ENCODE measurements at places on chromosomes 6 and 20. TPM values are rescaled to one million over a fixed set of nuclear protein-coding genes. Genes with fewer than 3 reads are reported as not detected.

RBM24 gene
- 0.45 TPM for total RNA-seq

TMEM217 gene
- total RNA-seq, result 2.0 TPM

PRRT1 gene
- total RNA-seq, result 4.5 TPM

DNA sequence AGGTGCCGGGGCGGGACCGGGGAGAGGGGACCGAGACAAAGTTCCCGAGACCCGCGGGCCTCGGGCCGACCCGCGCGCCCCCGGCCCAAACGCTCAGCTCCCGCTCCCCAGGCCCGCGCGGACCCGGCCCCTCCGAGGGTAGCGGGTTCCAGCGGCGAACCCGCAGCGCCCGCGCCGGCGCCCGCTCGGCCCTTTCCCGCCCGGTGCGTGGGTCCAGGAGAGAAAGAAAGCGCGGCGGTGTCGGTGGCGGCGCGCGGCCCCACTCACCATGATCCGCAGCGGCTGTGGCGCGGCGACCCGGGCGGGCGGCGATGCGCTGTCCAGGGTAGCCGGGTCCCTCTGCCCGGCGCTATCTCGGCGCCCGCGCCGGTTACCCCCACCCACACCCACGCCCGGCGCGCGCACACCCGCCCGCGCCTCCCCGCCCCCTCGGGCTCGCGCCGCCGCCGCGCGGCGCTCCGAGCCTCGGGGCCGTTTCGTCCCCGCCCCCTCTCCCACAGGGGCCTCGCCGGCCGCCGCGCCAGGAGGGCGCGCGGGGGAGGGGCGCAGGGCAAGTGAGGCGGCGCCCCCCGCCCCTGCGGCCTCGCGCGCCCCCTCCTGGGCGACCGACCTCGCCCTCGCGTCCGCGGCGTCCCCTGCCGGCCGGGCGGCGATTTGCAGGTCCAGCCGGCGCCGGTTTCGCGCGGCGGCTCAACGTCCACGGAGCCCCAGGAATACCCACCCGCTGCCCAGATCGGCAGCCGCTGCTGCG, at the start of gene ELOVL2:
Gene ELOVL2 (minus strand): TSS at position 345 of the 751 bp plus-strand sequence. CDS start 75 bp downstream, at position 270.
- peaks cover 17% of the 10 kb centered on the region for H3K4me1 ChIP-seq
- H3K27ac ChIP-seq, result no peak within 1 kb of the TSS
- peaks cover 54% of the 10 kb centered on the region for H3K27me3 ChIP-seq
- H3K36me3 ChIP-seq, result no peaks in the 10 kb centered on the region

GRCh38 chr6:56486681-56487080, 156.0 kb downstream of the DST start:
- H3K27me3 ChIP-seq, result no peaks in the 10 kb centered on the region
- peaks cover 25% of the 10 kb centered on the region for H3K4me1 ChIP-seq
- peak overlapping the region; percentile 62 for H3K27ac ChIP-seq
- H3K4me3 ChIP-seq, result no peak overlapping the region
- peaks cover 48% of the 10 kb centered on the region for H3K36me3 ChIP-seq
- no peak for DNase-seq

GRCh38 chr6:56400273-56400672, 152.9 kb upstream of the COL21A1 start:
- peaks cover 14% of the 10 kb centered on the region for H3K4me1 ChIP-seq
- no peak overlapping the region for H3K27ac ChIP-seq
- DNase-seq, result no peak
- no peaks in the 10 kb centered on the region for H3K27me3 ChIP-seq
- H3K4me3 ChIP-seq, result no peak overlapping the region

DNA sequence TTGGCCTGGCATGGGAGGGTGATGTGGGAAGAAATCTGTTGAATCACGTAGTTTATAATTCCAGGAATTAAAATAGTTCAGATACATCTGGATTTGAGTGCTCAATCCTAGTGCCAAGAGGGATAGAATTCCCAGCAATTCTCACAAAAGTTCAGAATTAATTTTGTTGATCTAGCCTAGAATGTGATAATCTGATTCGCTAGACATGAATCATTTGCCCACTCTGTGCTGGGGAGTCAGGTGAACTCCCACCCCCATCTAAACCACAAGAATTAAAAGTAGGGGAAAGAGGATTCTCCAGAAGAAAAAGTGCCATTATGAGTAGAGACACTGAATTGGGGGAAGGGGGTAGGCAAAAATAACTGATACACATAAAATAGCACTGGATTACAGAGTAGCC, 85.0 kb downstream of the LIN28B start:
- H3K27me3 ChIP-seq, result no peaks in the 10 kb centered on the region
- peaks cover 30% of the 10 kb centered on the region for H3K4me1 ChIP-seq
- no peak overlapping the region for H3K4me3 ChIP-seq
- H3K36me3 ChIP-seq, result peaks cover 7% of the 10 kb centered on the region

DNA sequence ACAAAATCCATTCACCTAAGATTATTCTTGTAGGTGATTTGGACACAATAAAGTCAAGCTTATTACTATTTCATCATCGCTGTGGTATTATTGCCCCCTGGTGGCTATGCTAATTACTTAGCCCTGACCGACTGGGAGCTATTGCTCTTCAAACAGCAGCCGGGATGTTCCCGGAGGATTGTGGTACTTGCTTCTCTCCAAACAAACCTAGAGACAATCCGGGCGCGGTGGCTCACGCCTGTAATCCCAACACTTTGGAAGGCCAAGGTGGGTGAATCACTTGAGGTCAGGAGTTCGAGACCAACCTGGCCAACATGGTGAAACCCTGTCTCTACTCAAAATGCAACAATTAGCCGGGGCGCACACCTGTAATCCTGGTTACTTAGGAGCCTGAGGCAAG, 15.4 kb upstream of the STMND1 start:
- H3K27me3 ChIP-seq, result peaks cover 3% of the 10 kb centered on the region
- no peak overlapping the region for H3K27ac ChIP-seq
- peak; percentile 51 for DNase-seq
- no peaks in the 10 kb centered on the region for H3K4me1 ChIP-seq
- peaks cover 2% of the 10 kb centered on the region for H3K36me3 ChIP-seq
- H3K4me3 ChIP-seq, result no peak overlapping the region

DNA sequence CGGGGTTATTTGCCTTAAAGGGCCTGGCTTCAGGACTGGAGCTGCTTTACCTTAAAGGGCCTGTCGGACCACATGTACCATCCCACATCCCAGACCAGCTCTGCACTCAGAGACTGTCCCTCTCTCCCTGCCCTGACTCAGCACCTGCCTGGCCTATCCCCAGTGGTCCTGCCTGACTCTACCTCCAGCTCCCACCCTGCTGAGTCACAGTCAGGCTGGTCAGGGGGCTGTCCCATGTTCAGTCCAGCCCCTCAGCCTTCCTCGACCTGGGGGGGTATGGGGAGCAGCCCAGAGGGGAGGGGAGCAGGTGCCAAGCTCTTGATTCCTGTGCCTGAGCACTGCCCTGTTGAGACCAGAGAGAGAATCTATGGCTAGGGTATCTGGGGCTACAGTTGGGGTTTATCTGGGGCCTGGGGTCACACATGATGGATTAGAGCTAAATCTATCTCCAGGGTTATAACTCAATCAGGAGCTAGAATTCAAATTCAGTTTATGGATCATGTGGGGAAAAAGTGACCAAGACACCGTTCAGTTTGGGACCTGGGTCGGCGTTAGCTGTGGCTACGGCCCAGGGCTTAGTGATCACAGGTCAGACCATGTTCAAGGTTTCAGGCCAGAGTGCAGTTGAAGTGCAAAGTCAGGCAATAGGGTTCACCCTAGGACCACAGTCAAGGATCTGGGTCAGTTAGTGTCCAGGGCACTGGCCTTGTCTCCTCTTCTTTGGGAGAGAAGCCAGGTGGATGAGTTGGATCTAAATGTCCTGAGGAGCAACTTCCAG, 9.4 kb upstream of the TRIB3 start:
- no peaks in the 10 kb centered on the region for H3K27me3 ChIP-seq
- no peak overlapping the region for H3K4me3 ChIP-seq
- peak overlapping the region; percentile 72 for H3K27ac ChIP-seq
- no peak for DNase-seq
- peaks cover 37% of the 10 kb centered on the region for H3K4me1 ChIP-seq

DNA sequence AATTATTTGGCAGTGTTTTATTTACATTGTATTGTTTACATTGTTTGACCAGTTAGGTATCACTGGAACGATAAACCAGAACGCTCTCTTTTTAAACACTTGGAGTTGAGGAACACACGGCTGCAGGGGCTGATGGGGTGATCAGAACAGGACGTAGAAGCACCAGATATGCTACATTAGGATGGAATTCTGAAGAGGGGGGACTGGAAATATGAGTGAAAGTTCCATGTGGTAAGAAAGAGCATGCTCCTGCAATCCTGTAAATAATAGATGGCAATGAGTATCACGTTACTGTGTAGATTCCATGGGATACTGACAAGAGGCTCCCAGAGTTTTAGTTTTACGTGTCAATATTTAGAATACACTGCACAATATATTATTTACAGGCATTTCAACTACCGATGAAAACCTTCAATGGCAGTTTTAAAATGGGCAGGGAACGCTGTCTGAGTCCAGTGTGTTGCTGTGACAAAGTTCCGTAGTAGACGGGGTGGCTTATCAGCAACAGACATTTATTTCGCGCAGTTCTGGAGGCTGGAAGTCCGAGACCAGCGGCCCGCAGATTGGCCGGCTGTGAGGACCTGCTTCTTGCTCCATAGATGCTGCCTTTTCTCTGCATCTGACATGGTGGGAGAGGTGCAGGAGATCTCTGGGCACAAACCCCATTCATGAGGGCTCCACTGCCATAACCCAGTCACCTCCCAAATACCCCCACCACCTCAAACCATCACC, 43.1 kb downstream of the SYNJ2 start:
- peaks cover 23% of the 10 kb centered on the region for H3K4me1 ChIP-seq
- no peak overlapping the region for H3K4me3 ChIP-seq
- H3K36me3 ChIP-seq, result peaks cover 9% of the 10 kb centered on the region
- H3K27me3 ChIP-seq, result no peaks in the 10 kb centered on the region
- DNase-seq, result no peak
- H3K27ac ChIP-seq, result no peak overlapping the region
